AG20443 (cell line): ENCODE measurements at places on chromosomes 7 and 10.

DNA sequence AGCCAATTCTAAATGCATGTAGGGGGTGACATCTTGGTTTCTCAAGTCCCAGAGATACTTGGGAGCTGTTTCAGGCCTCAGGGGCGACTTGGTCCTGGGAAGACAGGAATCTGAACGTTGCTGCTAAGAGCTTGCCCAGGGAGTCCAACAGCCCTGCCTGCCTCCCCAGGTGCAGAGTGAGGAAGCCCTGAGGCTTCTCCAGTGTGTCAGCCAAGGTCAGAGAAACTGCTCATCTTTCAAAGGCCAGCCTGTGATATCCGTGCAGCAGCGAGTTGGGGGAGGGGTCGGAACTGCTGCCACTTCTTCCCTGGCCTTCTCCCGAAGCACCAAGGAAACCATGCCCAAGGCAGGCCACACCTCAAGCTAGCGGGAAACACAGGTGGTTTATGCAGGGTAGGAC, 9.7 kb downstream of the GDF2 start:
- no peak for DNase-seq

GRCh38 chr7:111886233-111886632, 320.0 kb downstream of the DOCK4 start:
- no peak for DNase-seq

DNA sequence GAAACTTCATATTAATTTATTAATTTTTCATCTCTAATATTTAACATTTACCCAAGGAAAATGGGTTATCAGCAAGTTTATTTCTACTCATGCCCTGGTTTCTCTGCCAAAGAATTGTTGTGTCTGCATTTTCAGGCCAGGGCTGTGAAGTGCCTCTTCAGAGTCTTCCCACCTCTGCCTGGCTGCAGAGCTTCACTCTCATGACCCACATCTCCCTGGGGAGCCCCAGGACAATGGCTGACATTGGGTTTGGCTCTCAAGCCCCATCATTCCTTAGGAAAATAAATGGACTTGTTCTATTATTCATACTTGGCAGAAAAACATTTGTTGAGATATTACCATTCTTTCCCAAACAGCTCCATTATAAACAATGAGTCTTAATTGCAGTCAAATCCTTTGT, 30.3 kb downstream of the CACNA2D1 start:
- DNase-seq = peak; percentile 20

DNA sequence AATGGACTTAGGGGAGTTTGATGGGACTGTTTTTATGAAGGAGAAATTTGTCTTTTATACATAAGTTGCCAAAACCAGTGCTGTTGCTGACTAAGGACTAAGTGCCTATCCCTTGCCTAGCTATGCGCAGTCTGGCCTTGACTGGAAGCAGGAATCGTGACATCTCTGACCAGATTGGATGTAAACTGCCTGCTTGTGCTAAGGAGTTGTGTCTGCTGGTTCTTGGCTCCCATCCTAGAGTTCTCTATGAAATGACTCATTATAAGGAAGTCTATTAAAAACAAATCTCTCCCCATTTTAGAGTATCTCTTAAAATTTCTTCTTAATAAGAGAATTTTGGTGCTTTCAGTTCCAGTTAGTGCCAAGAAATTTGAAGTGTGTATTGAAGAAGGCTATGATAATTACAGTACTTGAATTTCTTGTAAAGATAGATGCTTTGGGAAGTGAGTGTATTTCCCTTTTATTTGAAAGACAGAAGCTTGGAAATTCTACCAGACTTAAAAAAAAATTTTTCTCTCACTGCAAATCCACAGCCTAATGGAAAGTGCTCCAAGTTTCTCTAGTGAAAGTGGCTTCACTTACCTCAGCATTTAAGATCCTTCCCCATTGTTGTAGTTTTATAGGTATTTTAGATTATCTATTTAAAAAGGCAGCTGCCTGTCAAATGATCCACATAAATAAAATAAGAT, 77.6 kb downstream of the BICC1 start:
- DNase-seq = peak; percentile 90

- DNase-seq = no peak
These were observed 657.3 kb downstream of the TYW1 start for GRCh38 chr7:67653856-67654454.

- no peak for DNase-seq
These were observed 99.8 kb downstream of the DYNC2I1 start for GRCh38 chr7:158955932-158956804.

DNA sequence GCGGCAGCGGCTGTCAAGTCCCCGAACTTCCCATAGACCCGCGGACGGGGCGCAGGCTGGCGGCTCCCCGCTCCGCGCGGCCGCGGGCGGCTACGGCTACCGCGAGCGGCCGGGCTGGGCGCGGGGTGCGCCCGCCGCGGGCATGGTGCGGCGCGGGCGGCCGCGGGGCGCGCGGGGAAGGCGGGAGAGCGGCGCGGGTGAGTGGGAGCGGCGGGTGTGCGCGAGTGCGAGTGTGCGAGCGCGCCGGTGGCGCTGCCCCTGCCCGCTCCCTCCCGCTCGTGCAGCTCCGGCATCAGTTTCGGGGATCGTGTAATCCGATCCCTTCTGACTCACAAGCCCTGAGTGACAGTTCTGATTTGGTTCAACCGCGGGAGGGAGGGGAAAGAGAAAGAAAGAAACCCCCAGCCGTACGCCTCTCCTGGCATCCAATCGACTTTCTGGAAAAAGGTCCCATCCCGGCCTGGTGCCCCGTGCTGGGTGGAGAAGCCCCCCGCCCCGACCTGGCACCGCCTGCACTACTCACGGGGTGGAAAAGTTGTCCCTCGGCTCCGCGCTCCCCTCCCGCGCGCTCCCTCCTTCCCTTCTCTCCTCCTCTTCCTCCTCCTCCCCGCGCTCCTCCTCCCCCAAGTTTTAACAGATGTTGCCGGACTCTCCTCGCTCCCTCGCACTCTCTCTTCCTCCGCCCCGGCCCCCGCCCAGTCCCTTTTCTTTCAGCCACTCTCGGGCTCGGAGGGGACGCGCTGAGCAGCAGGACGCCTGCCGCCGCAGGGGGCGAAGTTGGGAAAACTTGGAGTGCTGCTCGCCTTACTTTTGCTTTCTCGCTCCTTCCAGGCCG, at the start of gene GLI3:
TSS of gene GLI3 (minus strand) at position 234 of the 835 bp plus-strand sequence. CDS start 13,956 bp downstream, outside the sequence.
- peak; percentile 92 for DNase-seq

DNA sequence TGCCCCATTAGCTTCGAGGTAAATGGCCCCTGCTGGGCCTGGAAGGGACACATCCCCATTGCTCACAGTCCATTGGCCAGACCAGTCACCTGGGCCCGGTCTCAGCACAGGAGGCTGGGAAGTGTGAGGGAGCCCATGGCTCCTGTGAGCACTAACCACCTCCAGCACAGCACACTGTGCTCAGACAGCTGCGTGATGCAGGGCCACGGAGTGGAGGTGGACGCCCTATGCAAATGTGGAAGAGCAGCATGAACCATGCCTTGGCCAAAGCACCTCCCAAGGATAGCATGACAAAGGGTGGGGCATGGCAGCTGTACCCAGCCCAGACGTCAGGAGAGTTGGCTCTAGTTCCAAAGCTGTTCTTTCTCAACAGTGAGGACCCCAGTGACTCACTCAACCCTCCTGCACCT, 120.1 kb upstream of the ZMIZ1 start:
- DNase-seq = no peak

DNA sequence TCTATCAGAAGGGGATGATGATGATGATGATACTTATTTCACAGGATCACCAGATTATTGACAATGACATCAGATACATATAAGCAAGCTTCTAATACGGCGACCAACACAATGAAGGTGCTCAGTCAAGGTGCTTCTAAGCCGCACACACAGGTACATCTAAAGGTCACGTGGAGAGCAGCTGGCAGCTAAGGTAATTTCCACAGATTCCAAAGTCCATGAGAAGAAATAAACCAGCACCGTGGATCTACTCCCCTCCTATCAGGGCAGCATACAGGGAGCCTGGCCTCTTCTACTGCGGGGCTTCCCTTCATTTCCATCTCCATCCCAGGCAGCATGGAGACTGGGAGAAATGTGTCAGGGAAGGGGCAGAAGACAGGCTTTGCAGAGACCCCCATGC, 37.5 kb downstream of the DENND11 start:
- DNase-seq = no peak

DNA sequence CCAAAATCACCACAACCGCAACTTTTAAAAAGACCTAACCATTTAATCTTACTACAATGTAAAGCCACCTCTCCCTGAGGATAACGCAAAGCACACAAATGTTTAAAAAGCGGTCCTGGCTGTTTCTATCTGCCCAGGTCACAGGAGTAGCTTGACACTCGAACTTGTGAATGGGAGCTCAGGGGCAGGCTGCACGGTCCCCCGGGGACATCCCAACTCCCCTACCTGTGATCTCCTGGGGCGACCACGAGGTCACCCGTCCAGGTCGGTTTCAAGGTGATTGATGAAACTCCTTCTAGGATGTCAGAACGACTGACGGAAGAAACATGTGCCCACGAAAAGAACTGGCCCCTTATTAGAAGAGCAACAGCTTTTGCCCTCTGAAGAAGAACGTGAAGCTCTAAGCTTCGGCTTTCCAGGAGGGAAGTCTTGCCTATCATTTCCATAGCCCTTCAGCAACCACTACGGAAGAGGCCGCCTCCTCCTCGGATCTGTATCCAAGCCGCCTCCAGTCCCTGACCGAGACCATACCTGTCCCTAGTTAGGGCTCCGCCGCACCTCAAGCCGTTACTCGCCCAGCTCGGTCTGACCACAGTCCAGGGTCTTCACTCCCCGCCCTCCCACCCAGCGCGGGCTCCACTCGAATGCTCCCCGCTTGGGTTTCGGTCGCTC, 459 bp downstream of the CYCS start:
- peak; percentile 13 for DNase-seq

DNA sequence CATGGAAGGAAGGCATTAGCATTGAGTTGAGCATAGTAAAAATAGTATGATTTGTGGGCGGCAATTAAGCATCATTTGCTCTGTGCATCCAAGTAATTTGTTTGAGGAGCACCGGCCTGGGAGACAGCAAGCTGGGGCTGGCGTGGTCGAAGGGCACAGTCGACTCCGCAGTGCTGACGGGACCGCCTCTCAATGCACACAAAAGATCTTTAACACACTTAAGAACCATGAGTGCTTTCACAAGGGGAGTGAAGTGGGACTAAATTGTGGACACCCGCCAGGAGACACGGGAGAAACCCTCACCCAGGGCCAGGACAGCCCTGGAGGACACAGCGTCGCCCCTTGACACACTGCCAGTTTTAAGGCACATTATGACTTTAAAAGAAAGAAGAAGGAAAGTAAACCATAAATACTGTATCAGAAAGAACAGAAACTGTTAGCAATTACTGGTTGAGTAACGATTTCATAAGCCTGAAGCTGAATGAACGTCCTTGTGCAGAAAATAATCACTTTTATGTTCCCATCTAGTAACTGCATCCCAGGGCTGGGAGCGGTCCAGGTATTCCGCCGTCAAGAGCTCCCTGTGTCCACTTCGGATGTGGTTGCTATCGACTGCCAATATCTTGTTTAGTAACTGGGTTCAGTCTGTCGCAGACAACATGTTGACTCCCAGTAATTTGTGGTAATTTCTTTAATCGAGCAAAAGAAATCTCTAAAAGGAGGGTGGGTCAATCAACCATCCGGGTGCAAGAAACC, 102.1 kb downstream of the EBF3 start:
- DNase-seq = no peak

DNA sequence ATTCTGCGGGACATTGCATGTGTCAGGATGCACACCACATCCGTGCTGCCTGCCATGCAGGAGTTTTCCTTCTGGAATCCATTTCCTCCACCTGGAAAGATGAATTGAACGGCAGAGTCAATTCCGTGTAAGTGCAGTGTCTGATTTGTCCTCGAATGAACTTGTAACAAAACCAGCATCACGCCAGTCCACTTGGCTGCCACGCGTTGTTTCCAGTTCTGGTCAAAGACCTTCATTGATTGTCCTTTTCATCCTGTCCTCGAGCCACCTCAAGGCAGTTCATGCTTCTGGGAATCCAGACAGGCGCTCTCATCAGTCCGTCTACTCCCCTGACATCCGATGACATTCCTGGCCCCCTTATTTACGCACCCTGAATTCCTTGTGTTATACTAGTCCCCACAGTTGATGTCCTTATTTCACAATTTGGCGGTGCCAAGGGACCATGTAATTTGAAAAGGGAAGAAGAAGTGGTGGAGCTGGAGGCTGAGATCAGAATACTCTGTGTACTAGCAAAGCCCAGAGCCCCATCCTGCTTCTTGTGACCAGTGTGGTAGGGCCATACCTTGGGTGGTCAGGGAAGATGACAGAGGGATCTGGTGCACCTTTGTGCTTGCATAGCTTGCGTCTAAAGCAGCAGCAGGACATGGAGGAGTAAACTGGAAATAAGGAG, 502.2 kb downstream of the PLXNA4 start:
- no peak for DNase-seq

GRCh38 chr7:84583331-84583730, 388.7 kb upstream of the SEMA3A start:
- no peak for DNase-seq

GRCh38 chr10:96374639-96374984, 15.8 kb upstream of the OPALIN start:
- no peak for DNase-seq

GRCh38 chr7:89049043-89049442, 253.5 kb upstream of the TEX47 start:
- no peak for DNase-seq

- DNase-seq = no peak
These were observed 140.9 kb upstream of the FAM3C start for GRCh38 chr7:121537031-121537430.

- peak; percentile 12 for DNase-seq
These were observed 357.1 kb downstream of the MAGI2 start for GRCh38 chr7:79096361-79096805.

- no peak for DNase-seq
These were observed 33.1 kb upstream of the R3HCC1L start for GRCh38 chr10:98101366-98101765.

- no peak for DNase-seq
These were observed 27.0 kb downstream of the COL1A2 start for GRCh38 chr7:94421681-94422080.

DNA sequence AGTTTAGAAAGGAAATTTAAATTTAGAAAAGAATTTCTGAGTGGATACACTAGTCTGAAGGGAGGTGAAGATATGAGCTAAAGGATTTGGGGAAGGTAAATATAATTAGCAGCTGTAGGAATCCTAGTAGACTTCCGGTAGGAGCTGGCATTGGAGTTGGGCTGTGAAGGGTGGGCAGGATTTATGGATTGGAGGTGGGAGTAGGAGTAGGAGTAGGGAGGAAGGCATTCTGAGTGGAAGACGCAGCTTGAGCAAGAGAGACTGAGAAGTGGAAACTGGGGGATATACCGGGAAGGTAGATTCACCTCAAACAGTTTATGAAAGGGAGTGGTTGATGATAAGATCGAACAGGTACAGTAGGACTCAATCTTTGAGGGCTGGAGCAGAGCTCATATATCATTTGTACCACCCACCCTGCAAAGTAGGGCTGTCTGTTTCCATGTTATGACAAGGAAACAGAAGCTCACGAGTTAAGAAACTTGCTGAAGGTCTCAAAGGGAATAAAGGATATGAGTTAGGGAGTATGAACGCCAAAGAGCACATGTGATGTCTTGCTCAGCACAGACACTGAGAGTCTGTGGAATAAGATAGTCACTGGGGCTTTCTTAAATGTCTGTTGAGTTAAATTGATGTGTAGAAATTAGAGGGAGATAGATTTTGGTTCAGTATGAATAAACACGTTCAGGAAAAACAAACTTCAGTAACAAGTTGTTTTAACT, 81.6 kb downstream of the RPS24 start:
- no peak for DNase-seq
